ENCODE measurements at places on chromosomes 11 and 22.

- no peak for DNase-seq
Observed at GRCh38 chr22:37508431-37508992, 10.7 kb downstream of the CARD10 start.

- no peak for DNase-seq
Observed at GRCh38 chr11:69135420-69136363, 20.0 kb upstream of the SMIM38 start.

DNA sequence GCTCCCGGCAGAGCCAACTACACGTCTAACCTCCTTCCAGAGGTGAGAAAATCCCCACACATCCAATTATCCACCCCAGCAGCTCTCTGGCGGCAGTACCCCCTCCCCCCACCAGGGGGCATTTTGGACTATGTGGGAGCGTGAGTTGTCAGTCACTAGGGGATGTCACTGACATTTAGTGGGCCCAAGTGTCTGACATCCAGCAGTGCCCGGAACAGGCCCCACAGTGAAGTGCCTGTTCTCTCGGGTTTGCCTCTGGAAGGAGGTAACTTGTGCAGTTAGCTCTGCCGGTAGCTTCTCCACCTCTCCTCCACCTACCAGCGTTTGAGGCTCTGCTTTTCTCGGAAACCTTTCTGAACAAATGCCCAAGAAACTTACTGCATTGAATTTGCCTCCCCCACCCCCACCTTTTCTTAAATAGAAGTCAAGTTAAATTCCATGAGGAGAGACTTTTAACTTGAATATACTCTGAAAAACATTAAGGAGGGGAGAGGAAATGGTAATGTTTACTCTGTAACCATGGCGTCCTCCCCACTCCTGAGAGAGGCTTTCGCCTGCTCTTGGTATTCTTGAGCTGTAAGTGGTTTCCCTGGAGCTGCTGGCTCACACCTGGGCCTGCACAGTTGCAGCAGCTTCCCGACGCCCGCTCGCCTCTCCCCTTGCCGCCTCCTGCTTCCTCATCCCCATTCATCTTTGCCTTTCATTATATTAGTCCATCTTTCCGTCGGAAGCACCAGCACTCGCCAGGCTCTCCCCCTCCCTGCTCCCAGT lies 112.8 kb downstream of the WNT7B start:
- peak; percentile 52 for DNase-seq

DNA sequence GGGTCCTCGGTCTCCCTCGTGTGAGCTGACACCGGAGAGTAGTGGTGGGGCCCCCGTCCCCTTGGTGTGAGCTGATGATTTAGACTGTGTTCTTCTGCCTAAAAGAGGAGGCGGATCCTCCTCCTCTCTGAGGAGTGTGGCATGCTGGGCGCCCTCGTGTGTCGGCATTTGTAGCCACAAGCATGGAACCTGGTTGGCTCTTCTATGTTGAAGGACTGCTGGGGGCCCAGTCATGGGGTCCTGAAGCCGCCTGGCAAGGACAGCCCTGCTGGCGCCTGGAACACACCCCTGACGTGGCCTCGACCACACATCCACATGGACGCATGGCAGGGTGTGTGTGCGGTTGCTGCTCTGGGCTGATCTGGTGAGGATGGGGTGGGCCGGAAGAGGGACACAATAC lies 50.2 kb downstream of the AP2A2 start:
- DNase-seq, result no peak

DNA sequence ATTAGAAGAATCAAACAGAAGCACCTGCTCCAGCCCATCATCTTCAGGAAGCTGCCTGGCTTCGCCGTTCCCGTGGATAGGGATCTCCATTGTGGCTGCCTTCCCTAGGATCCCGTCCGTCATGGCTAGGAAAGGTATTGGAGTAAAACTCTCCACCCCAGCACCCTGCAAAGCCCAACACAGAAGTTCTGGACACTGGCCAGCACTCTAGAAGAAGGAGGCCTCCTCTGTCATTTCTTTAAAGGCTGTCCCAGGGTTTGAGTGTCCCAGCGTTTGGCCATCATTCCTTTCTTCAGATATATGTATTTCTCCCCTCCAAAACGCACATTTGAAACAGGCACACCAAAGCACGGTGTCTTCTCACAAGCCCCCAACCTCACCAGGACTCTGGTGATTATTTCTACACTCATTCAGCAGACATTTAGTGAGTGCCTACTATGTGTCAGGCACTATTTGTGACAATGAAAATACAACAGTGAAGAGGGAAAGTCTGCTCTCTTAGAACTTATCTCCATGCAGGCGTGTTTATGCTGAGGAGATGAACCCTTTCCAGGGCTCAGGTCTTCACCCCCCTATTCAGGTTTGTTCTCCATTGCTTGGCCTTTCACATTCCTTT lies 724 bp downstream of the ARFIP2 start:
- no peak for DNase-seq

Data from KG1 (cell line).